ENCODE measurements at places on chromosomes 1 and 21.

DNA sequence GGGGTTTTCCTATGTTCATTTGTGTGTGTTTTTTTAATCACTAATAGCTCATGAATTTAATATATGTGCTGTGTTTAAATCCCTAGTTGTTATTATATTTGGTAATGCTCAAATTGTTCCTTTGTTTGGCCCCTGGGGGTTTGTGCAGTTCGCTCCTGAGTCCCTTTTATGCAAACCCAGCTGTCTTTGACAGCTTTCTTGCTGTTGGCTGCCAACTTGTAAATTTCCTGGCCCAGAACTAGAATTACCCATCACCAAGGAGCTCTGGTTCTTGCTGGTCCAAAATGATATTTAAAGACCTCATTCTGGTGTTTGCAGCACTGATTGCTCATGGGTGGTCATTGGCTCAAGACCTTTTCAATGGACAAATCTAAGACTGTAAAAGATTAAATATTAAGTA is 39.6 kb upstream of the PGBD5 start:
- no peak for DNase-seq

- DNase-seq = no peak
Measured at GRCh38 chr1:53401813-53402745, 57.1 kb upstream of the DMRTB1 start.

- DNase-seq = no peak
Measured at GRCh38 chr1:11913291-11913690, 12.9 kb downstream of the KIAA2013 start.

DNA sequence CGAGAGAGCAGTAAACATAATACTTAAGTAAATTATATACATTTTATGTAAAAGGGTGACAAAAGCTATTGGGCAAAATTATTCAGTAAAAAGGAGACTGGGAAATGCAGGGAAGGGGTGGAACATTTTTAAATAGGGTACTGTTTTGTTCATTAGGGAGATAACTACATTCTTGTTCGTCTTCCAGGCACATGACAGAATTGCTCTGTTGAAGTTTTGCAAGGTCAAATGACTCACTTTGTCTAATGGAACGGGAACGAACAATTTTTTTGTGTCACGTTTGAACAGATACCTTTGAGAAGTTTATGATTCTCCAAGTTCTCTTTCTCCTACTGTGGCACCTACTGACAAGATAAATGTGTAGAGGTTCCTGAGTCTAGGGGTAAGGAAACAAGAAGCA is 382.3 kb upstream of the ZRANB2 start:
- no peak for DNase-seq

DNA sequence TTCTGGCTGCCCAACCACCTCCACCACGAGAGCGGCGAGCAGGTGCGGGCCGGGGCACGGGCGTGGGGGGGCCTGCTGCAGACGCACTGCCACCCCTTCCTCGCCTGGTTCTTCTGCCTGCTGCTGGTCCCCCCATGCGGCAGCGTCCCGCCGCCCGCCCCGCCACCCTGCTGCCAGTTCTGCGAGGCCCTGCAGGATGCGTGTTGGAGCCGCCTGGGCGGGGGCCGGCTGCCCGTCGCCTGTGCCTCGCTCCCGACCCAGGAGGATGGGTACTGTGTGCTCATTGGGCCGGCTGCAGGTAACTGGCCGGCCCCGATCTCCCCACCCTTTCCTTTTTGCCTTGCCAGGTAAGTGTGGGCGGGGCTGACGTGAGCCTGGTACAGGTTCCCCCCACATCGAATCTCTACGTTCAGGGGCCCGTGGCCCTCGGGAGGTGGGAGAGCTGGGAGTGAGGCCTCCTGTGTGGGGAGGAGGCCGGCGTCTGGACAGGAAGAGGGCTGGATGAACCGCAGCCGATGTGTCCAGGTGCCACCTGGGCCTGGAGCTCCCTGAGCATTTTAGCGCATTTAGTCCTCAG is 51.7 kb downstream of the COL18A1 start:
- no peak for DNase-seq

DNA sequence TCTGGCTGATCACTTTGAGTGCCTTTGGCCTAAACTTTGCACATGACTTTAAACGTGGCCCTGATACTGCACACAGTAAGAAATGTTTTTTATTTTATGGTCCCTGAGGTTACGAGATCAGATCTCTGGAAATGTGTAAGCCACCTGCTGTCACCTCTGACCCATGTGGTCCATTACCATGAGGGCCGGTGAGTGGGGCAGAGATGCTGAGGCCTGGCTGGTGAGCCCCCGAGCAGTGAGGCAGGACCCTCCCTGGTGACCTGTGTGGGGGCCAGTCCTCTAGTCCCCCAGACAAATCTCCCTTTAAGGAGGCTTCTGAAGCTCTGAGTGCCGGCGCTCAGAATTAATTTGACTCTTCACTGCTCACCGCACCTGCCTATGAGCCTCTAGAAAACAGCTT is 12.4 kb downstream of the TFF3 start:
- DNase-seq = no peak

GRCh38 chr1:109488201-109488600 is 4.5 kb downstream of the ATXN7L2 start:
- DNase-seq = no peak
